NCI-H187 treated with DMSO at 0.1 percent for 48 hours (cell line): ENCODE measurements at places on chromosomes 12 and 14.

DNA sequence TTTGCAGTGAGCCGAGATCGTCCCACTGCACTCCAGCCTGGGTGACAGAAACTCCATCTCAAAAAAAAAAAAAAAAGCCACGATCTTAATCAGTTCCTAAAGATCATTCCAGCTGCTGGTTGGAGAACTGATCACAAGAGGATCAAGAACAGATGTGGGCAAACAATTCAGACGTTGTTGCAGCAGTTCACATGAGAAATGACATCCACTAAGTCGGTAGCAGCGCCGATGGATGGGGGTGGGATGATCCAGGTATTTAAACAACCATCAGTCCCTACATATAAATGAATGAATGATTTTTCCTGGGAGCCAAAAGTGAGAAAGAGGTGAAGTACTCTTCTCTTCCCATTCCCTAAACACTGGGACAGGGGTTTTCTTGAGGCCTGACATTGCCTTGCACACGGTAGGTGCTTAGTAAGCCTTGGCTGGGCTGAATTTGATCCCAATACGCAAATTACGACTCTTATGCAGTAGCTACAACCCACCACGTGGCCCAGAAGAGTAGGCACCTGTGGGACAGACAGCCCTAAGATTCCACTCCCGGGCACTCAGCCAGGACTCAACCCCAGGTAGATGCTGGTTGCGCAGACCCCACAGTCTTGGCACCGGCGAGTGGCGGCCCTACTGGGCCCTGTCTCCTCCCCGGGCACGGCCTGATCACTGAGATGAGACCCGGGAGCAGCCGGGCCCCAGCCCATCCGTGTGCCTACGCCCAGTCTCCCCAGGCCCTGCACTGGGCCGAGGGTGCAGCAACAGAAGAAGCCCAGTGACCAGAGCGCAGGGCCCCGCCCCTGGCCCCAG, 565 bp downstream of the SPRYD3 start:
- DNase-seq = no peak

GRCh38 chr14:44317441-44317746, 189.7 kb downstream of the FSCB start:
- no peak for DNase-seq

- DNase-seq = no peak
Observed at GRCh38 chr12:110531741-110532333, 29.7 kb downstream of the RAD9B start.

- no peak for DNase-seq
Observed at GRCh38 chr12:64736771-64737170, 22.4 kb downstream of the GNS start.

DNA sequence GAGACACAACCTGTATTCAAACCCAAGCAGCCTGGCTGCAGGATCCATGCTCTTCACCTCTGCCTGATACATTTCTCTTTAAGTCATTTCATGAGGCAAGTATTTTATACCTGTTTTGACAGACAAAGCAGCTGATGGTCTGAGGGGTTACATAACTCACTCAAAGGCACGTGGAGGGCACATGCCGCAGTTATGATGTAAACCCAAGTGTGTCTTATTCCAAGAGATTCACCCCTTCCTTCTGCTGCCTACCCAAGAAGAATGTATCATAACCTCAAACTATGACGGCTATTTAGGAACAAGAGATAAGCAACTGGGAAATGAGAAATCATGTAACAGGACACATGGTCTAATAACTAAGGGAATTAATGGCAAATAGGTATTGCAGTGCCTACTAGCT, 329.8 kb upstream of the TMPO start:
- DNase-seq = no peak

DNA sequence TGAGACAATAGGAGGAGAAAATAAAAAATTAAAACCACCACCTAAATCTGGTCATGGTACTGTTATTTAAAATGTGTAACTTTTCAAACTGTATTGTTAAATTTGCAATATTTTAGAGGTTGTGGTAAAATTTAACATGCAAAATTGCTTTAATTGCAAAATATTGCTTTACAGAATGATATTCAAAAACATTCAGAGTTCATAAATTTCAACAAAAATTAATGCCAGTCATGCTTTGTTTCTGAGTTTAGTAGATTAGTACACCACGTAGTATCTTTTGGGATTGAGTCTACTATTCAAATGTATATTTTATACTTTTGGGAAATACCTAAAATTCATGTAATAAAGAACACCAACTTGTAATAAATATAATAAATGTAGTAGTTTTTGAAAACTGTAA, 18.3 kb downstream of the ETFRF1 start:
- DNase-seq = no peak

GRCh38 chr12:1972260-1972659, 32.0 kb downstream of the DCP1B start:
- DNase-seq = no peak

GRCh38 chr12:51809193-51809592, 39.3 kb downstream of the FIGNL2 start:
- no peak for DNase-seq
